ENCODE measurements at places on chromosomes 12 and 14.

DNA sequence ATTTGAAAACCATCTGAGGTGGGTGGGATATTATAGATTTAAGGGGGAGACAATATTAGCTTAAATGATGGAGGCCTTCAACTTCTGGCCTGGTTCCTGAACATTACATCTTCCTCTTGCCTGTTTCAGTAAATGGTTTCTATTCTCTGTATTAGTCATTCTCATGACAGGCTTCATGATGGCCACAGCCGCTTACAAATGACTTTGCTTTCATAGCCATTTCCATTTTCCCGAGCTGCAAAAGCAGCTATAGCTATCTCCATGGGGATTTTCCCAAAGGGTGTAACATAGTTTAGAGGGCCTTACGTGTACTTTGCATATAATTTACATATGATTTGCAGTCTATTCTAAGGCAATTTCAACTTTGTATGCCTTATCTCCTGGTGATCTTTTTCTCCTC lies 121.8 kb downstream of the NRXN3 start:
- DNase-seq, result no peak

DNA sequence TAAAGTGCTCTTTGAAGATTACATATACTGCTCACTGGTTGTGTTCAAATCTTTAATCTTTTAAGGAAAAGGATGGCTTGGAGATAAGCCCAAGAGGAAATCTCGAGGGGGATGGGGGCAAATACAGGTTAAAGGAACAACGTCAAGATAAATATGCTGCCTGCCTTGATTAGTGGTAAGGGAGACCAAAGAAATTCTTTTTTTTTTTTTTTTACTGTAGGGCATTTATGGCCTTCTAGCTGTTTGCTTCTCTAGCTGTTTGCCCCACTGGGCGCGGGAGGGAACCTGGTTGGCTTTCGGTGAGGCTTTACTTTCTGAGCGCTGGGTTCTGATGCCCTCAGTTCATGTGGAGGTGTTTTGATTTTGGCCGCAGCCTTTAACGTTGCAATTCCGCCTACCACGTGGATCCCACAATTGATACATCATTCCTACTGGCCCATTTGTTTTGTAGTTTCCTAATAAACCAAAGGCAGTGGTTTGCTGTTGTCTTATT lies 5.7 kb downstream of the CCND2 start:
- DNase-seq, result no peak

DNA sequence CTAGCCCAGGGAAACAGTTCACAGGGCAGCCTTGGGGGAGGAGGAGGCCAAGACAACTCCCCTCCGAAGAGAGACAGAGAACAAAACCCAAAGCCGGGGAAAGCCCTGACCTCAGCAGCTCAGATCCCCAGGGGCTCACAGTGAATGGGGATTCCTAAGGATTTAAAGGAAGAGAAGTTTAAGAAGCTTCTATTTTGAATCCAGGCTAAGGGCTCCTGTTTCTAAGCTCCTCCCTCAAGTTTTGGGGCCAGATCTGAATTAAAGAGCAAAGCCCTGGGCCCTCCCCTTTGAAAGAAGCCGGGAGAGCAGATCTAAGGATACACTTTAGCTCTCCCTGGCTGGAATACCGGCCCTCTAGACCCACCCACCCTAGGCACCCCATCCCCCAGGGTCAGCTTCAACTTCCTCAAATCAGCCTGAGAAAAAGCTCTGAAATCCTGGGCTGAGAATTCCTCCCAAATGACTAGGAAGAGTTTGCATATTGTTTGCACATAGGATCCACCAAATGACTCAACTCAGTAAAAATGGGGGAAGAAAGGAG lies 3.9 kb downstream of the KDM2B start:
- no peak for DNase-seq

DNA sequence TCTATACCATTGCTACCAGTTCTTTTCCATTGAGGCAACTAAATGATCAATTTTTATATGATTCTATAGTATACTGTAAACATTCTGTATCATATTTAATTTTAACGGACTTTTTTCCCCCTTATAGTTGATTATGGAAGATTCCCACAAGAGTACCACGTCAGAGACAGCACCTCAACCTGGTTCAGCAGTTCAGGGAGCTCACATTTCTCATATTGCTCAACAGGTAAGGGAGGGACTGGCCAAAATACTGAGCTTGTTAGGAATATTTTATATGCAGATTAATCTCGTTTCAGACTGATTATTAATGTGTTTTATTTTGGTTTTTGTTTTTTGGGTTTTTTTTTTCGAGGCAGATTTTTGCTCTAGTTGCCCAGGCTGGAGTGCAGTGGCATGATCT lies 16.1 kb downstream of the ATF1 start:
- no peak for DNase-seq

- DNase-seq, result no peak
These were observed 2.6 kb downstream of the MYF6 start for GRCh38 chr12:80709811-80710726.

Measured in stimulated activated CD8-positive, alpha-beta memory T cell treated with anti-CD3 and anti-CD28 coated beads, Interleukin-2, amount 100 ng/mL, for 48 hours (primary cell).